ENCODE measurements at places on chromosomes 16 and 17.

GRCh38 chr17:21292867-21293830 lies 8.6 kb downstream of the MAP2K3 start:
- DNase-seq: no peak

- no peak for DNase-seq
These were observed 33.3 kb downstream of the RANBP10 start for GRCh38 chr16:67773099-67773498.

- DNase-seq: peak; percentile 23
These were observed 32.7 kb upstream of the CDH1 start for GRCh38 chr16:68704232-68704867.

GRCh38 chr17:34579017-34579946 lies at the start of gene TMEM132E:
TSS of gene TMEM132E (plus strand) at chr17:34579582. CDS start at chr17:34581077, 1,495 bp downstream.
- no peak for DNase-seq

DNA sequence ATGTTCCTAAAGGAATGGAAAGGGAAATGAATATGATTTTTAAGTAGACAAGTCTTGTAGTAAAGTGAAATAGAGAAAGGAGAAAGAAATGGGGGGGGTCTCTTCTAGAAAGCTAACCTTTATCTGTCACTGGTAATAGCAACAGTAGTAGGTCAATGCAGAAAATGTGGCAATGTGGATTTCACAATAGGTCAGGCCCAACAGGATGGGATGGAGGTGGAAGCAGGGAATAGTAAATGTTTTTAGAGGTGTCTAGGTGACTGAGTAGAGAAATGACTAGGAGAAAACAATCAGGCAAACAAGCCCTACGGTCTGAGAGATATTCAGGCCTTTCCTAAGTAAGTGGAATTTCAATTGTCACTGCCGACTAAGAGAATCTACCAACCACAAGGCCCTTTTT lies 6.0 kb upstream of the RSKR start:
- DNase-seq: no peak

GRCh38 chr17:33875973-33876372 lies 379.1 kb upstream of the CCL2 start:
- DNase-seq: no peak

DNA sequence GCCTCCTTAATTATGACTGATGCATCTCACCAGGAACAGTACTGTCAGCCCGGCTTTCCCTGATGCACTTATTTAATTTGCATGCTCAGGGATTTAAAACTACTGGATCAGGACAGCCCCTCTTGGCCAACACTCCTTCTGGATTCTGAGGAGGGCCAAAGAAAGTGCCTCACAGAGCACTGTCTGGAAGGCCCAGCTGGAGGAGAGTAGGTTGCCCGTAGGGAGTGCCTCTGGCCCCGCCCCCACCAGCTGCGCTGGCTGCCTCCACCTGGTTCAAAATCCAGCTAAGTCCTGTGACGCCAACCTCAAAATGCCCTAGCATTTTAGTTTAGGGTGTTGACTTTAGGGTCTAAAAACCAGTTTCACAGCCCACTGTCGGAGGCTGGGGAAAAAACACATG lies 49.4 kb upstream of the SREBF1 start:
- DNase-seq: no peak

DNA sequence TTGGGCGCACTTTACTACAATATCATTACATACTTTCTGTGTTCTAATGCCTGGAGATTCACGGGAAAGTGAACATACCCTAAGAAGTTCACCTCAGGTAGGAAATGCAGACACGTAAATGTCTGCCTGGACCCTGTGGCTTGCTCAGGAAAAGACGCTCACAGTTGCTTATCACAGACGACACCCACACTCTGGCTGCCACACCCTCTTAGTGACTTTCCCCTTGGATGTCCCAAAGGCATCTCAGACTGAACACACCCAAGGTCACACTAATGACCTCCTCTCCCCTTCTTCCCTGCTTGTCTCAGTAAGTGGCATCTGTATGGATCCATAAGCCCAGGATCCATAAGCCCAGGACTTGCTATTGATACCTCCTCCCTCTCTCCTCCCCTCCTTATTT lies 32.6 kb downstream of the CDRT15 start:
- DNase-seq: no peak

GRCh38 chr17:78057113-78057740 lies 71.3 kb downstream of the TMC6 start:
- DNase-seq: no peak

- peak; percentile 26 for DNase-seq
These were observed 7.5 kb upstream of the C16orf95 start for GRCh38 chr16:87324411-87325275.

DNA sequence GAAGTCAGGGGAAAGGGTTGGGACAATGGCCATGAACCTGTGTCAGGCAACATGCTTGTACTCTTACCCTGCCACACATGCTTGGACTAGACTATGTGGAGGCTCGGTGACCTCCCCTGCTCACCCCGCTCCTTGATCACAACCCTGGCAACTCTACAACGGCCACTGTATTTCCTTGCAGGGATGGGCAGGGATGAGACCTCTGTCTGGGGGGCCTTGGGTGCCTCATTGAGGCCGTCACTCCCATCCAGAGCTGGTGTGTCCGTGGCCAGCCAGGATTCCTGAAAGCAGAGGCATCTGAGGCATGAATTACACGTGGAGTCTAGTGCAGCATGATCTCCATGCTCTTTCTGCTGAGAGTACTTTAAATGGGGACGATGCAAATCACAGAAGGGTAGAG lies 948 bp downstream of the PLA2G15 start:
- DNase-seq: no peak

DNA sequence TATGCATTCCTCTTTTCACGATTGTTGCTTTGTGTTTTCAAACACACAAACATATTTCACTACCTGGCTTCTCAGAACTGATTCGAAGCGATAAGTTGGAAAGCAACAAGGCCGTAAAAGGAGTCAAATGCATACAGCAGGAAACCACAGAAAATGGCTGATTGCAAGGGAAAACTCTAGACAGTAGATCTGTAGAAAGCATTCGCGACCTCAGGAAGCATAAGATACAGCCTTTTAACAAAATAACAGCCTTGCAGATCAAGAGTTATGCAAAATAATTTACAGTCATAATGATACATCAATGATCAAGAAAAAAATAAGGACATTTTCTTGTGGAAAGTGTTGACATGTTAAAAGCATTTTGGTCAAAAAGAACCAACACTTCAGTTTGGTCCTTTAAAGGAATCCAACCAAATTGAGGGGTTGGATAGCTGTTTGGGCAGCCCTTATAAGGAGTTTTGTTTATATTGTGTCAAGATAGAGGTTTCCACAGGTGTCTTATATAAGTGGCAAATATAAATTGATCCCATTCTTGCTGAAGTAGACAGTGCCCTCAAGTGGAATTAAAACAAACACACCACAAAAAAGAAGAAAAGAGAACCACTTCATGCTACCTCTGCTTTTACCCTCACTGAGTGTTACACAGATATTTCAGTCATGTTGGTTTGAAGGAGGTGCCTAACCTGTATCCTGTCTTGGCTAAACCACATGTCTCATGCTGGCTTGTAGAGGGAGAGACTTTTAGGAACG lies 5.5 kb downstream of the CYLD start:
- DNase-seq: no peak

DNA sequence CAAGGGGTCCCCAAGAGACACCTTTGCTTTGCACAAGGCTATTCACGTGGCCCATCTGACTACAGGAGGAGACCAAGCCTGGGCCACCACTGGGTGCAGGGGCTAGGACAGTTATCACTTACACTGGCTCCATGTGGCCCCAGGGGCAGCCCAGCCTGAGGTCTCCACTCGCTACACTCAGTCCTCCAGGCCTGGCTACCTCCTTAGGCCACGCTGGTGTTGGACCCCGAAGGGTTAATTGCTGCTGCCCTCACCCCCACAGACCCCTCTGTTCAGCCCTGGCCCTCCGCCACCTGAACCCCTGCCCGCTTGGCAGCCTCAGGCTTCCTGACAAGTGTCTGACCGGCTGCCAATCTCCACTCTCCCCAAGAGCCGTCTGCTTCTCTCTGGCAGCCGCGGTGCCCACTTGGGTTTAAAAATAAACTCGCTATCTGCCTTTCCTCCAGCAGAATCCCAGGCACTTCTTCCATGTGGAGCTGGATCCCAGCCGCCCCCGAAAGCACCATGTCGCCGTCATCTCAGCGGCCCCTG lies 27.8 kb downstream of the ADAM11 start:
- no peak for DNase-seq

DNA sequence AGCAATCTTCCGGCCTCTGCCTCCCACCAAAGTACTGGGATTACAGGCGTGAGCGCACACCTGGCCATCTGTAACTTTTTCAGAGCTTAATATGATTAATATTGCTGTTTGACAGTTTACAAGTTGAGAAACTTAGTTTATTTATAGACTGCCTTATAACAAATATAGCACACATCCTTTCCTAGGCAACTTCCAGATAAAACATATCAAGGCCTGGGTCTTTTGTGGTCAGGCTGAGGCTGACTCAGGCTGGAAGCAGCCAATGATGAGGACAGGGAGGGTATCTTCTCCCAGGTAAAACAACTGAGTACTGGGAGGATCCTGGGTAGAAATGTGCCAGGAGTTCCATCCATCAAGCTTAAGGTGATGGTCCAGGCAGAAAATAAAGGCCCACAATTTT lies 16.2 kb downstream of the LUC7L start:
- no peak for DNase-seq

DNA sequence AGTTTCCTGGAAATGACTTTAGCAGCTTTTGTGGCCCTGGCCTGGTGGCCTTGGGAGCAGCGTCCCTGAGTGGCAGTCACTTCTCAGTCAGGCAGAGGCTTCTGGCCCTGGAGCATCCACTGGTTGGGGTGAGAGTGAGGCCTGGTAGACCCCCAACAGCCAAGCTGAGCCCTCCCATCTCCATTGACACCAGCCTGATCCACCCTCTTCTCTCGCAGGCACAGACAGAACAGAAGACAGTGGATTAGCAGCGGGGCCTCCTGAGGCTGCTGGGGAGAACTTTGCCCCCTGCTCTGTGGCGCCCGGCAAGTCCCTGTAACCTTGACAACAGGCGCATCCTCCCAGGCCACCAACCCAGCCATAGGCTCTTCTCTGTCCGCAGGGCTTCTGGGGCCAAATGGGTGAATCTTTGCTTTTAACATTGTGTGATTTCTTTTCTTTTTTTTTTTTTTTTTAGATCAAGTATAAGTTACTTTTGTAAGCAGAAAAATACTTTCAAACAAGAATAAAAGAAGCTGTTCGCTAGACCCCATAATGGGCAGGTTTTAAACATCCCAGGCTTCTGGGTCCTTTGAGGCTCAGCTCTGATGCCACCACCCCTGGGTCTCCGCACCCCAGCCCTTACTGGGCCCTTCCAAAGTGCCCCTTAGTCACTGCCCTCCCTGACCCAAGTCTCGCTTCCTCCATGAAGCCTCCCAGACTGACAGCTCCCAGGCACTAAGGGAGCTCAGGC lies 12.7 kb upstream of the FLYWCH1 start:
- no peak for DNase-seq

DNA sequence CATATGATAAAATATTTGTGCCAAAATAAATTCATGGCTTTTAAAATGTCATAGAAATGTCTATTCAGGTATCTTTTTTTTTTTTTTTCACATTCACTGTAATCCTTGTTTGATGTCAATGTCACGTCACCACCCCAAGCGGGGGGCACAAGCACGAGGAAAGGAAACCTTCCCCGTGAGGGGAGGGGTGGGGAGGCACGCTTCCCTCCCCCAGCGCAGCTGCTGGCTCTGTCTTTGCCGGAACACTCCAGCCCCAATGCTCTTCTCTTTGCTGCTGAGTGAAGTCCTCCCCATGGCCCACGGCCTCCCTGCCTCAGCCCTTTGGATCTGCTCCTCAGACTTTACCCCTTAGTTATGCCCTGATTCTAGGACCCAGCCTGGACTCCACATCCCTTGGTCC lies 1.5 kb downstream of the SLC35G3 start:
- no peak for DNase-seq

DNA sequence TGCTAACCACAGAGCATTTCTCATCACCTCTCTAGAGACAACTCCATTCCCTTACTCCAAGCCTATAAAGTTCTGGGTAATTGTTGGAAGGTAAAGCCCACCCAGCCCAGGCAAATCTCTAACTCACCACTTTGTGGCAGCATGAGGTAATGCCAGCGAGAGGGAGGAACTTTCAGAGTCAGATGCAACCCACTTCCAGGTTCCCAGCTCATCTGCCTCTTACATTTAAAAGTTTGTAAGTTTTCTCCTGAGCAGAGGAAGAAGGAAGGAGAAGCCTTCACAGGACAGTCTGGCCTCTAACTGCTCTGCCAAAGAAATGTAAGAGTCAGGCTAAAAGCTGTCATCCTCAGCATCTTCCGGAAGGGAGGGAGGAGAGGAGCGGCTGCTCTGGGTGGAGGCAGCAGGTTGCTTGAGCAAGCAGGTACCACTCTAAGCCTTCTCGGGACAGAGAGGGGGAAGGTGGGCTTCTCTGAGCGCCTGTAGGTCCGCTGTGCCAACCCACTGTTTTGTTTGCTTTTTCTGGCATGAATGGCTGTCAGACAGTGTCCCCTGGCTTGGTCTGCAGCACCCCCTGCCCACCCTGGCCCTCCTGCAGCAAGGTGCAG lies 1.0 kb downstream of the ZNF319 start:
- no peak for DNase-seq

- no peak for DNase-seq
These were observed 90.6 kb upstream of the LHX1 start for GRCh38 chr17:36846410-36847292.

- no peak for DNase-seq
These were observed 23.7 kb downstream of the PIPOX start for GRCh38 chr17:29066606-29067005.

DNA sequence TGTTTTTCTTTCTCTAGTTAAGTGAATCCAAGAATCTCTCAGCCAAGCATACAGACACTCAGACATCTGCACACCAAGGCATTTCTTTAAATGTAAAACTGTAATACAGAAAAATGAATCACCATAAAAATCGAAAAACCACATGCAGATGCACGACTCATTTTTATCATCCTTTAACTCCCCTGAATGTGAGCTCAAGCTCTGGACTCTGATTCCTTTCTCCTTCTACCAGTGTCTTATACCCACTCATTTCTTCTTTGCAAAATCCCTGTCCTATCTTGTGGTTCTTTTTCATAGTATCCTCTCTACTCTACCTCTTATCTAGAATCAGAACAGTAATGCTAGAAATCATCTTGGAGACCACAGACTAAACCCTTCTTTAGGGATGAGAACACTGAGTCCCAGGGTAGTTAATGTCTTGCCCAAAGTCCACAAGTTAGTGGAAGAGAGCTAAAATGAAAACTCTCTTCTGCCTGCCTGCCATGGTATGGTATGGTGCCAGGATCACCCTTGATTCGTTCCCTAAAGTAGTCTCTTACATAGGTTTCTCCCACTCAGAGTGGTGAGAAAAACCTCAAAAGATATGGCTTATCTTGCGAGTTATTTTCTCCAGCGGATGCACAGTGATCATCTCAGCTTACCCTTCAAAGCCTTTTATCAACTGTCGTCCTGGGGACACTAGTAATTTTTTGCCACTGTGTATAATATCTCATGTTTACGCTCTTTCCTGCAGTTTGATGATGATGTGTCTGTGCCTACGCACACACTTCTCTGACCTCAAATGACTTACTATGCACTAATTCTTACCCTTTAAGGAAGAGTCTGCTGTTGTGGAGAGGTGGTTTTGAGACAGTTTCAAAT lies 30.2 kb downstream of the BRD7 start:
- no peak for DNase-seq

DNA sequence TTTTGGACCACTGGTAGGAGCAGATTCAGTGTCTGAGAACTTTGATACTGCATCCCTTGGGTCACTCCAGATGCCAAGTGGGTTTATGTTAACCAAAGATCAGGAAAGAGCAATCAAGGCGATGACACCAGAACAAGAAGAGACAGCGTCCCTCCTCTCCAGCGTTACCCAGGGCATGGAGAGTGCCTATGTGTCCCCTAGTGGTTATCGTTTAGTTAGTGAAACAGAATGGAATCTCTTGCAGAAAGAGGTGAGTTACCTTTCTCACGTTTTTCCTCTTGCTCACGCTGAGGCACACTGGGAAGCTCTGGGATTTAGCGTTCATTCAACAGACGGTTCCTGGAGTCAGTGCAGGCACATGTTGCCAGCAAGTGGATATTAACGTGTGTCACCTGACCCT lies 58.0 kb downstream of the NUP88 start:
- no peak for DNase-seq

Data from stimulated activated CD8-positive, alpha-beta memory T cell treated with anti-CD3 and anti-CD28 coated beads, Interleukin-12 subunit alpha, Interleukin-12 subunit beta, amount 100 ng/mL, for 1 hour (primary cell).